ENCODE measurements at places on chromosomes 2 and 18.

GRCh38 chr2:101234169-101234938, 18.3 kb upstream of the CNOT11 start:
- ATAC-seq = no peak

DNA sequence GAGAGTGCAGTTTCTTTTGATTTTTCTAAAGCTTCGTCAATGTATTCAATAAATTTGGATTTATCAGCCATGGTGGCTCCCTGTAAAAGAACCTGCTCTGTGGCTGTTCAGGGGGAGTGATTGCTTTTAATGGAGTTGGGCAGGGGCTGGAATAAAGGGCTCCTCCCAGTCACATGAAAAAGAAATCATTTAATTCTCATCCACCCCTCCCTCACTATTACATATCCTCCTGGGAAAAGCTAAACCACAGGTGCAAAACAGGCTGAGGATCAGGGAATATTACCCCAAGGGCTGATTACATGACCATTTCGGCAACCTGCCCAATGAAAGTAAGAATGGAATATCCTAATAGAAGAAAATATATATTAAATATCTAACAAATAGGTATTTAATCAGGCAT, at the start of gene SULT6B1:
SULT6B1 (minus strand) TSS at position 101 of the 400 bp plus-strand sequence; CDS start at position 71, 30 bp downstream.
- ATAC-seq = no peak

GRCh38 chr2:26578581-26578980, 62.6 kb downstream of the CIB4 start:
- ATAC-seq = no peak

DNA sequence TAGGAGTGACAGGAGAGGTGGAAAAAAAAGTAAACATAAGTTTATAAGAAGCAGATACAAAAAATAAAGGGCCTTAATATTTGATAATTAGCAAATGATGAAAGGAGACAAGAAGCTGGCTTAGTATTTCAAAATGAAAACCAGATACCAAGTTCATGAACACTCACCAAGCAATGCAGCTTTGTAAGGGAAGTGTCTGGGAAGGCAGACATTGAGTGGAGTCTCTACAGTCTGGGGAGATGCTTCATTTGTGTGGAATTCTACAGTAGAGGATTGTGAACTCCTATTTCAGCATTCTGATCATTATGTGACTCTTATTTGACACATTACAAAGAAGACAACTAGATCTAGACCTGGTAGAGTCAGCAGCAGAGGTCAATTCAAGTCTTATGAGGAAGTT, 1072.7 kb downstream of the DSC3 start:
- no peak for ATAC-seq

DNA sequence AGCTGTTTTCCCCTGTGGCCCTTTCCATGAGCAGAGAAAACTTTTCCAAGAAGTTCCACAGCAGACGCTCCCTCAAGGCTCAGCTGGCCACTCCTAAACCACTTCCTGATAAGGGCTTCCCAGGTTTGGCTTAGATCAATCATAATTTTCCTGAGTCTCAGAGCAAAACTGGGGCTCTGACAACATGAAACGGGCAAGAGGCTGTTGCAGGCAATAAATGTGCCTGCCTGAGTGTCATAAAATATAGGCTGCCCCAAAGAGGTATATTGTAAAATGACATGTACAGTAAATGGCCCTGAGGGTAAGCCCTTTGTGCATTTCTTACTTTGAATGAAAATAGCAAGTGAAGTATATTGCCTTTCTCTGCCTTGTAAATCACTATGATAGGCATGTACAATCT, 105.6 kb upstream of the UXS1 start:
- no peak for ATAC-seq
